ENCODE measurements at places on chromosomes 12 and 14.

DNA sequence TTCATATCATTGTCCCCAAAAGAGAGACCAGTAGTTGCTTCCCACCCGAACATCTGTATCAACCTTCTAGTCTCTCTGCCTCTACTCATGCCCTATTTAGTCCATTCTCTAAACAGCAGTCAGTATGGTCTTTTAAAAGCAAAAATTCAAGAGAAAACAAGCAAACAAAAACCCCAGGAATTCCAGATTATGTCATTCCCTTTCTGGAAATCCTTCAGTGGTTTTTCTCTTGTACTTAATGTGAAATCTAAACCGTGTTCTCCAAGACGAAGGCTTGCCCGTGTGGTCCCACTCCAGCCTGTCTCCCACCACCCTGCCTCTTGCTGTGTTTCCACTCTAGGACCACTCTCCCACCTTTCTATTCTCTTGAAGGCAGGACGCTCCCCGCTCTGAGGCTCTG lies 90.8 kb downstream of the TMEM30B start:
- DNase-seq = no peak

DNA sequence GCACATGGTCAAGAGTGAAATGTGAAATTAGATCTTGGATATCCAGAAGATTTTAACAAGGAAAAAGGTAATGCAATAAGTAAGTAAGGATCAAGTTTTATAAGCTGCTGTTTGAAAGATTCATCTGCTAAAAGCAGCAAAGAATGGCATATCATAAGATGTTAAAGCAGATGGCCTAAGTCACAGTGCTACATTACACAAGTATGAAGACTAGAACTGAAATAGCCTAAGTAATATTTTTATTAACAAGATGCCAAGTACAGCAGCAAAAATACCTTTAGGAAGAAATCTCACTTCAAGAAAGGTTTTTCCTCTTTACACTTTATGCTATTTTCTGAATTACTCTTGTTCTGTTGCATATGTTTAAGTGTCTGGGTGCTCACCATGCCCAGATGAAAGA lies 414.1 kb downstream of the MDGA2 start:
- DNase-seq = no peak

- DNase-seq = no peak
Measured at GRCh38 chr14:69118305-69118704, 34.6 kb downstream of the DCAF5 start.

- no peak for DNase-seq
Measured at GRCh38 chr12:44058366-44058765, 222.5 kb downstream of the TMEM117 start.

DNA sequence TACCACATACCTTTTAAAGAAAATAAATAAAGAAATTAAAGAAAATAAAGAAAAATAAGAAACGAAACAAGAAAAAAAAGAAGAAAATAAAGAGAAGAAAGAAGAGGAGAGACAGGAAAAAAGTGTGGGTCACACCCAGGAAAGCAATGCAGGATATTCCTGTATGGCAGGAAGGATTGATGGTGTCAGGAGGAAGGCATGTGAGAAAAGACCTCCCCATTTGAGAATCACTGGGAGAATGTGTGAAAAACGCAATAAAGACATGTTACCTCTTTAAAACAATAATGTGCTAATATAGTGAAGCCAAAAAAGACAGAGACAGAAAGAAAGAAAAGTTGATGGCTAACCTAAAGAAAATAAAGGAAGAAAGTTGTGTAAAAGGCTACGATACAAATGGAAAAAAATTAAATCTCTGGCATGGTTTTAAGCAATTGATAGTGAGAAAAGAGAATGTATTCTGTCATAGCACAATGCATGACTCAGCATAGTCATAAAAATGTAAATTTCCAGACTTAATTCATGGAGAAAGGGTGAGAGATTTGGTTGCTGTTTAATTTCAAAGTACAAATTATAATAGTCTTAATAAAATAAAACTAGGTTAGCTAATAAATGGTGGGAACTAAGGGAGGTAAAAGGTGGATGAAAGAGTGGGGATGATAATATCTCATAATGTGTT lies 24.3 kb upstream of the FOXG1 start:
- DNase-seq = no peak
